T-helper 1 cell (primary cell): ENCODE measurements at places on chromosomes 5 and 9.

DNA sequence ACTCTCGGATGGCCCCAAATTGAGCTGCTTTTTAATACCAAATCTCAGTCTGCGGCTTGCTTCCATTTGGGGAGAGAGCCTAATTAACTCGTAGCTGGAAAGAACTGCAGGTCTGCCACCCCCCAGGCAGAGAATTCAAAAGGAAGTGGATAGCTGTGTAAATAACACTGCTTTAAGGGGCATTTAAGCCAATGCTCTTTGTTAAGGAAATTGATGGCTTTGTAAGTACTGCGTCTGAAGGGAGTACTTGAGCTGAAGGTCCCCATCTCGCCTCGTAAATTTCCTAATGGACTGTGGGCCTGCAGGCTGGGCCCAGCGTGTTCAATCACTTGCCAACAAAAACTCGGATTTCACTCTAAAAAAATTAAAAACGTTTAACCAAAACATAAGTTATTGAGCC, 132.7 kb downstream of the PAPPA start:
- DNase-seq = no peak

DNA sequence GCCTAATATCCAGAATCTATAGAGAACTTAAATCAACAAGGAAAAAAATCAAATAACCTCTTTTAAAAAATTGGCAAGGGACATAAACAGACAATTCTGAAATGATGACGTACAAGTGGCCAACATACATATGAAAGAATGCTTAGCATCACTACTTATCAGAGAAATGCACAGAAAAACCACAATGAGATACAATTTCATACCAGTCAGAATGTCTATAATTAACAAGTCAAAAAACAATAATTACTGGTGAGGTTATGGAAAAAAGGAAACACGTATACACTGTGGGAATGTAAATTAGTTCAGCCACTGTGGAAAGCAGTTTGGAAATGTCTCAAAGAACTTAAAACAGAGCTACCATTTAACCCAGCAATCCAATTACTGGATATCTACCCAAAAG, 1192.0 kb downstream of the CDH12 start:
- no peak for DNase-seq

DNA sequence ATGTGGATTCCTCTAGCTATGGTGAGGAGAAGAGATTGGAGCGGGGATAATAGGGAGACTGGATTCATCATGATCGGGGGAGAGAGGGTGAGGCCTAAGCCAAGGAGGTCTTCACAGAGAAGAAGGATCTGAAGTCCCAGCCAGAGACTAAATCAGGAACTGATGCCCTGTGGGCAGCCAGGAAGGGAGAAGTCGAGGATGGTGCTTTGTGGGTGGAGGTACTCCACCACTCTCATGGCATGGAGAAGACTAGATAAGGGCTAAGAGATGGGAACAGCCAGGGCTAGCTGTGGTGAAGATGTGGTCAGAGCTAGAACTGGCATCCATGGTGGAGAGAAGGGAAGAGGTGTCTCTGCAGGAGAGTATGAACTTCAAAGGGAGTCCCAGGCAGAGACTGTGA, 3.0 kb upstream of the RGS14 start:
- no peak for DNase-seq

GRCh38 chr5:112931473-112931872, 9.4 kb upstream of the REEP5 start:
- DNase-seq = no peak

- peak; percentile 67 for DNase-seq
Measured at GRCh38 chr5:99060306-99061261, 131.8 kb upstream of the CHD1 start.

GRCh38 chr9:98356326-98356725, 100.9 kb upstream of the TBC1D2 start:
- DNase-seq = no peak

DNA sequence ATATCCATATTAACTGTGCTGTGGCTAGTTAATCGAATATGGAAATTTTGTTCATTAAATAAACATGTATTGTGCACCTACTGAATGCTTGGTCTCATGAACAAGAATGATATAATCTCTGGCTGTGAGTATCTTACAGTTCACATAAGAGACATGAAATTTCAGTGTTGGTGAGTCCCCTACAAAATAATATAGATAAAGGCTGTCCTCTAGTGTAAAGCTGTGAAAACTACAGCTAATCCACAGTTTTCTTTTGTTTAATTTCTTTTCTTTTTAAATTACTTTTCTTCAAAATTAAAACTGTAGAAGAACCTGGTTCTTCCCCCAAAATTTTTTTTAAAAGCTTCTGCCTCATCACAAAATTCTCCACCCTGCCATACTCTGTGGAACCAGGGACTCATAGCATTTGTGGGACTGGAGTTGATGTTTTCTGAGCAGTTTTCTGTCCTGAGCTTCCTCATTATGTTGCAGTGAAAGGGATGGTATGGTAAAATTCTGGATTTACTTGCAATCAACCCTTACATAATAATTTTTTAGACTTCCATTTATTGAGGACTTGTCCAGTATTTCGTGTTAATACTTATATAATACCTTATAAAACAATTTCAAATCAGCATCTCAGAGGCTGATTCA, 135.0 kb downstream of the STK32A start:
- no peak for DNase-seq

DNA sequence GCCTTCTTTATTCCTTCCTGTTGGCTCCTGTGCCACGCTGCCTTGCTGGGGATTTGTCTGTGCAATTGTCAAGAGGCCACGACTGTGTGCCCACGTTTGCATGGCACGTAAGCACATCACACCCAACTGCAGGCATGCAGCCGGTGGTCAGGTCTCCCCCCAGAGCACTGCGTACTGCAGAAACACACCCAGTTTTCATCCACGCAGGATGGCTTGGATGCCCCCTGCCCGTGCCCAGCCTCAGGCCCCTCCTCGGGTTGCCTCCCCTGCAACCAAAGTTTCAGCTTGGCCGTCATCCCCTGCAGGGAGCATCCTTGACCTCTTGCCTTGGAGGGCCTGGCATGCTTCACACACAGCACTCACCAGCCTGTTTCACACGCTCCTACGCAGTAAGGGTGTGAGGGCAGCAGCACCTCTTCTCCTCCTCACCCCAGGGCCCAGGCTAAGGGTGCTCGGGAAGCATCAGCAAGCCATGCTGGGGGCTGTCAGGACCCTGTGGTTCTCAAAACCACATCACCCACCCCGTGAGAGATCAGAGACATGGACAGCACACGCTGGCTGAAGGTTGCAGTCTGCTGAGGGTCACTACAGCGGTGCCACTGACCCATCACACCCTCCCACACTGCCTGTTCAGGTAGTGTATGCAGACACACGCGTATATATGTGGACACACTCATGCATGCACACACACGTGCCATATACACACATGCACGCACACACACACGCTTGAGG, 3.1 kb downstream of the MRPL36 start:
- DNase-seq = no peak

- no peak for DNase-seq
Measured at GRCh38 chr9:77903666-77904285, 127.8 kb downstream of the GNAQ start.

DNA sequence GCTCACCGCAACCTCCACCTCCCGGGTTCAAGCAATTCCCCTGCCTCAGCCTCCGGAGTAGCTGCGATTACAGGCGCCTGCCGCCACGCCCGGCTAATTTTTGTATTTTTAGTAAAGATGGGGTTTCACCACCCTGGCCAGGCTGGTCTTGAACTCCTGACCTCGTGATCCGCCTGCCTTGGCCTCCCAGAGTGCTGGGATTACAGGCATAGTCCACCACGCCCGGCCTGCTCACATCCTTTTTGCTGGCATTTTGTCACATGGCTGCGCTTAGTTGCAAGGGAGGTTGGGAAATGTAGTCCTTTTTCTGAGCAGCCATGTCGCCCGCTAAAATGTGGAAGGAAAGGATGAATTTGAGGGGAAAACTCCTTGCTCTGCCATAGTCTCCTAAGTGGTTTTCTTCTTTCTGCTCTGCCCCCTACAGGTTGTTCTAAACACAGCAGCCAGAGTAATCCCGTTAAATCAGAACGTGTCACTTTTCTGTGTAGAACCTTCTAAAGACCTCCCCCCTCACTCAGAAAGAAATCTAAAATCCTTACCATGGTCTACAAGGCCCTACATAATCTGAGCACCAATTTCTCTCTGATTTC, 57.8 kb upstream of the HSPA9 start:
- peak; percentile 14 for DNase-seq

DNA sequence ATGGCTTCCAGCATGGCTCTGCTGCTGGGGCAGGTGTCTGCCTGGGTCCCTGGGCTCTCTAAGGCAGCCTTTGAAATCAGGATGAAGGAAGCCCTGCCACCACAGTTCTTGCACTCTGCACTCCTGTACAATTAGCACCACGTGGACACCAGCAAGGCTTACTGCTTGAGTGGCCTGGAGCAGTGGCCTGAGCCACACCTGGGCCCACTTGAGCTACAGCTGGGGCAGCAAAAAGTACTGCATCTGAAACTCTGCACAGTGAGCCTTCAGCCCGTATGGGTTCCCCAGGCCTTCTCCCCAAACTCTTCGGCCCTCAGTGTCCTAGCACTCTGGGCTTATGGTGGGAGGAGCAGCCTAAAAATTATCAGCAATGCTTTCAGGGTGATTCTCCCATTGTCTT, 8.0 kb upstream of the INIP start:
- DNase-seq = no peak

DNA sequence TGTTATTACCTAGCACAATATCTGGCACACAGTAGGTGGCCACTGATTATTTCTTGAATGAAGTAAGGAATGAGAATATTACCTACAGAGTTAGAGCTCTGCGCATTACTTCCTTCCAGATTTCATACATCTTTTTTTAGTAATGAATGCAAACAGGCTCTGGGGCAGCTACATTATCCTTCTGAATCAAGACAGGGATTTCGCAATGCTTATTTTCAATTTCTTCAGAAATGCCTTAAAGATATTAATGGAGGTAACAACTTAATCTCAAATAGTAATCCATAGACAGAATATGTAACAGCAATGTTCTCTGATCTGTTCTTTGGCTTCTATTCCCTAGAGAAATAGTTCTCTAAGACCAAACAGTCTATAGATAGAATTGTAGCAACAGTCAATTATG, 32.6 kb downstream of the CDKN2A start:
- no peak for DNase-seq
